Renal cortical epithelial cell (primary cell): ENCODE measurements at places on chromosomes 6 and 20.

GRCh38 chr6:37845930-37846329 is 26.4 kb downstream of the ZFAND3 start:
- DNase-seq = no peak

- DNase-seq = no peak
Measured at GRCh38 chr6:14726816-14727493, 518.9 kb upstream of the JARID2 start.

GRCh38 chr6:37433657-37434271 is 743 bp downstream of the CMTR1 start:
- DNase-seq = peak; percentile 26

GRCh38 chr6:47027315-47027714 is 14.8 kb downstream of the ADGRF1 start:
- no peak for DNase-seq

DNA sequence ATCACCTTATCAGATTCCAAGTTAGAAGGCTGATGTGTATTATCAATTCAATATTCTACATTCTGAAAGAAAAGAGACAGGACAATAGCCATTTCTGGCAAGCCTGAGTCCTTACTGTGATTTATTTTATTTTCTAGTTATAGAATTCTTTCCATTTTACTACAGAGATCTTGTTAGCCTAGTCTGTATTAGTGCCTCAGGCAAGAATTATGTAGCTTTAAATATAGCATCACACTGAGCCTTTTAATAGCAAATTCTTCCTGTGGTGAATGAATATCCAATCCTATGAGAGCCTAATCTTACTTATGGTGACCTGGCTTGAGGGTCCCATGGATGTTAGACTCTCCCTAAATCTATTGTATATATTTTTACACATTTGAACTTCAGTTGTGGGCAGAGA is 732.8 kb upstream of the CITED2 start:
- DNase-seq = no peak
